ENCODE measurements at places on chromosomes 4 and X. TPM values are rescaled to one million over a fixed set of nuclear protein-coding genes. Genes with fewer than 3 reads are reported as not detected.

DNA sequence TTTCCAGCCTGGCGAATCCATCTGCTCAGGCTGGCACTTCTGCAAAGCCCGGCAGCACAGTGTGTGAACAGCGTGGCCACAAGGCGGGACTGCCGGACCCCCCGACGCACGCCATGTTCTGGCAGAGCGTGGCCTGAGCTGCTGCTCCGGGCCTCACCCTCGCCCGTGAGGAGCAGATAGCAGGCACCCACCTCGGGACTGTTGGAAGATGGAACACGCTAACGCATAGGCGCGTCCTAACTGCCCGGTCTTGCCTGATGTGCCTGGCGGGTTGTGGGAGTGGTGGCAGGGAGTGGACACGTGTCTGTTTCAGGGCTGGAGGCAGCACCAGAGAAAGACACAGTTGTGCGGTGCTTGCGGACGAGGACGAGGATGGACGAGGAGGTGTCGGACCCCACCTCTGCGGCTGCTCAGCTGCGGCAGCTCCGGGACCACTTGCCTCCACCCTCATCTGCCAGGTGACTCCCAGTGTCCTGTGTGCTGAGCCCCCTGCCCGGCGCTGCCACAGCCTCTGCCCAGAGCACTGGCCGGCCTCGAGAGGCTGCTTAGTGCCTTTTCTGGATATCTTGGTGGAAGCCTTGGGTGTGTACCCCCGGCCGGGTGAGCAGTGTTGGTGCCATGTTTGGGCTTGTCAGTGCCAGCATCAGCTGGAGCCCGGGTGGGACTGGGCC, 28.2 kb downstream of the UVSSA start:
- DNase-seq, result no peak

- DNase-seq, result peak; percentile 56
These were observed 58.6 kb upstream of the ZC4H2 start for GRCh38 chrX:65034668-65035445.

ARX gene
- polyA plus RNA-seq, result not detected

GRCh38 chr4:76212851-76213414, 691 bp downstream of the SCARB2 start:
- no peak for DNase-seq

- DNase-seq, result no peak
These were observed 63.8 kb downstream of the SRPX start for GRCh38 chrX:38156838-38157237.

DNA sequence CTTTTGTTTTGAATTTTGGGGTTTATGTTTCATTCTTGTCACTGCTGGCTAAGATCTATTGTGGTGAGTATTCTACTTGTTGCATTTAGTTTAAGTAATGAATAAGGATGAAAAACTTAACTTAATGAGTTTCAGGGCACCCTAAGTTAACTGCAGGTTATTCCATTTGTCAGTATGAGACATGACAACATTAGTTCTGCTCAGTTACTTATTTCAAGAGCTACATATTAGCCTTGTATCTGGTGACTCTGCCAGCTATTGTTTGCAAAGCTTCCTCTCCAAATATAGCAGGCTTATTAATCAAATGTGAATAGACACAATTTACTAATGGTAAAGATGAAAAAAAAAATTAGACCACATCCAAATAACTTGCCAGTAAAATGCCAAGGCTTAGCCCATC, 567.1 kb downstream of the IL15 start:
- no peak for DNase-seq

- no peak for DNase-seq
These were observed 22.8 kb downstream of the FHIP1A start for GRCh38 chr4:151431728-151432127.

DNA sequence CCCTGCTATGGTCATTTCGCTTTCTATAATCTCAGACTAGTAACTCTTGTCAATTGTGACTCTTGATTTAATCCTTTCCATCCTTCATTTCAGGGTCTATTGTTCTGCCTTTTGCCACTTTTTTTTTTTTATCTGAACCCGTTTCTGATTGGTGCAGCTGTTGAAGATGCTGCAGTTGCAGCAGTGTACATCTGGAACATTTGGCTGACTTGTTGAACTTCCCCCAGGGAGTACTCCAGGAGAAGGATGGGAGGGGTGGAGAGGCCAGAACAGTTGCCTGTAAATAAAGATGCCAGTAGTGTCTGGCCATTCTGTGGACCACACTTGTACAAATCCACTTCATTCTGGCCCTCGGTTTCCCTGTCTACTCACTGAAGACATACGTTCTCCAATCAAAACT, 1.0 kb upstream of the EDA start:
- DNase-seq, result no peak

SLC6A14 gene
- 0.25 TPM for polyA plus RNA-seq

GRCh38 chr4:149555799-149556198, 259.8 kb downstream of the IQCM start:
- DNase-seq, result no peak

- no peak for DNase-seq
These were observed 1163.0 kb downstream of the RAPGEF2 start for GRCh38 chr4:160265836-160266235.

DNA sequence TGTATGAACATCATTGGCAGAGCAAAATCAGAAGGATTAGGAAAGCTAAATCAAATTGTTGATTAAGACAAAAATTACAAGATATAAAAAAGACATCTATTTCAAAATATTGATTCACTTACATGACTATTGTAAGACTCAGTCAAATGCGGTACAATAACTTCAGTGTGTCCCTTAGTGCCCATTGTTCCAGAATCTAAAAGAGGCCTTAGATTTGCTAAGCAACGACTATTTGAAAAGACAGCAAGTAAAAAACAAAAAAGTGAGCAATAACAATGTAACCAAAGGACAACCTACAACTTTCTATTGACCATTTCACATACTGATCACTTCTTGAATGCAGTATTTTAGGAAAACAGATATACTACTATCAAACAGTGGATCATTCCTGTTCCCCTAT, 65.6 kb downstream of the UBA6 start:
- DNase-seq, result no peak

DNA sequence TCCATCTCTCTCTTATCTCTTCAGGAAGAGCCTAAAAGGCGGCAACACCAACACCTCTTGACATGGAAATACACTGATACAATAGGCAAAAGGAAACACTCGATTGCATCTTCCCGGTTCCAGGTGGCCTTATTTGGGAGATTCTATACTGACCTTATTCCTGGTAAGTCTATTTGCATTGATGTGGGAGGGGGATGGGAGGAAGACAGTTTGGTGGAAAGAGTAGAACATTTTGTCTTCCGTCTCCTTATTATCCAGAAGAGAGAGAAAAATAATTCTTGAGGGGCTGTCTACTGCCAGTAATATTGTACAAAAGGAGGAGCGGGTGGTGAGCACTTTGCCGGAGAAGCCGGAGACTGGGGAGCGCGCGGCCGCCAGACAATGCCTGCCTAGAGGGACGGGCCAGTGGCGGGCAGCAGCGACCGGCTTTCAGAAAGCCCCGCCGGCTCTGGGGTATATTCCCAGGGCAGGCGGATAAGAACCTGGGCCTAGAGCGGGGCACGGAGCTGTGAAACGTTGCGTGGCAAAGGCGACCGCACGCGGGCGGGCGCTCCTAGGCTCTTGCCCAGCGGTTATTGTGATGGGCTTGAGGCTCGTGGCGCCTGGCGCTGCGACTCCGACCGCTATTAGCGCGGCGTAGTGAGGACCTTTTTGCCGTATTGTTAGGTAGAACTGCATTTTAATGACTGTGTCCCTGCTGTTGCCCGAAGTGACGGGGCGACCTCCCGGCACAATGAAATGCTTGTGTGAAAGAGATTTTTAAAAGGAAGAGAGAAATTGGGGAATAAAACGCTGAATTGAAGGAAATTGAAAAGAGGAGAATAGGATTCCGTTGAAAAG, 518 bp downstream of the PRDM8 start:
- no peak for DNase-seq
